ENCODE measurements at places on chromosomes 1 and 21. TPM values are rescaled to one million over a fixed set of nuclear protein-coding genes. Genes with fewer than 3 reads are reported as not detected.

DNA sequence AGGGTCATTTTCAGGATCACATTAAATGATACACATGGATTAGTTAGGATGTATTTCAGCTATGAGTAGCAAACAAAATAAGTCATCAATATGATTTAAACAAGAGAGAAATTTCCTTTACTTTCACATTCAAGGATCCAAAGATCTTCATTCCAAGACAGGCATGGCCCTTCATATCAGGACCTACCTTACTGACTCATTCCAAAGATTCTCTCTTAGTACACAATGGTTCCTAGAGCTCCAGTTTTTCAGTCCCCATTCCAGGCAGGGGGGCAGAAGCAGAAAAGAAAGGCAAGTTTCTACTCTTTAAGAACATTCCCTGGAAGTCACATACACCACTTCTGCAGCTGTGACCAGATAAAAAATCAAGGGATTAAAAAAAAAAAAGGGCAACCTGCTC is 23.7 kb downstream of the RGS2 start:
- peaks cover 29% of the 10 kb centered on the region for H3K4me1 ChIP-seq
- H3K27me3 ChIP-seq: no peaks in the 10 kb centered on the region
- no peak for DNase-seq
- no peak overlapping the region for H3K4me3 ChIP-seq

Gene KIF26B
- 0.41 TPM for polyA plus RNA-seq

DNA sequence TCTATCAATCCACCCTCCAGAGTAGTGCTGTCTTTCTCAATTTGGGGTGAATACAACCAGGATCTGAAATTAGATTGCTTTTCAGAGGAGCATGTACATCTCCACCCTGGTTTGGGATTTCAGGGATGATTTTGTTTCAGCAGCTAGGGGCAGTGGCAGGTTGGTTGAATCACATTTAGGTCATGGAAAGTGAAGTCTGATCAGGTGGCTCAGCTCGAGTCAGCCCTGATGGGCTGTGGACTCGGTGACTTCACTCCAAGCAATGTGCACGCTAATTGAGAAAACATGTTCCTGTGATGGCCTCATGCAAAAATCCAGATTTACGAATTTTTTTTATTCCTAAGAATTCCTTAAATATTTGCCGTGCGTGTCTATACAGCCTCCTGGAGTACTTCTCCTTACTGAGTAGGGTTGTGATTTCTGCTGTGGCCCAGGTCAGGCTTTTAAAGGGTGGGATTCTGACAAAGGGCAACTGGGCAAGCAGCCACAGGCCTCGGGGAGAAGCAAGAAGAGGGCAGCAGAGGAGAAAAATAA is 7.5 kb downstream of the NGF start:
- no peak for DNase-seq
- peaks cover 18% of the 10 kb centered on the region for H3K4me1 ChIP-seq
- no peak overlapping the region for H3K27ac ChIP-seq

DNA sequence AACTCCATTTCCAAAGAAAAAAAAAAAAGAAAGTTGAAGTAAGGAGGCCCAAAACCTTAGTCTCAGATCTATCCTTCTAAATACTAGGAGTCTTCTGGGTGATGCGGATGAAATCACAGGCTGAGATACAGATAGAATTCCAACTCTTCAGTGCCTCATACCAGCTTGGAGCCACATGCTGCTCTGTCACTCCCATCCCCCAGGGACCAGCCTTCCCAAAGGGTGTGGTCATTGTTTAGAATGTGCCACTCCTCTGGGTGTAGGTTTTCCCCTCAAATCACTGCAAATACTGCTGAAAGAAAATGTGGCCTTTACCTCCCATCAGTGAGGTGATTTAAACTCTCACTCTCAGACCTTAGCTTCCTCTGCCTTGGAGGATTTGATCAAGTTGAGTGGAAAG is 112.9 kb downstream of the CDC7 start:
- no peaks in the 10 kb centered on the region for H3K36me3 ChIP-seq
- H3K27ac ChIP-seq: no peak overlapping the region
- H3K4me3 ChIP-seq: no peak overlapping the region

Gene PRMT6
- polyA plus RNA-seq: 13.4 TPM

Gene FLVCR1
- polyA plus RNA-seq: 2.1 TPM

GRCh38 chr1:247385283-247385682 is 30.7 kb upstream of the NLRP3 start:
- H3K27ac ChIP-seq: no peak overlapping the region
- no peak overlapping the region for H3K4me3 ChIP-seq
- no peaks in the 10 kb centered on the region for H3K27me3 ChIP-seq
- no peaks in the 10 kb centered on the region for H3K36me3 ChIP-seq
- no peak for DNase-seq

Gene TRIM67
- under 0.01 TPM for polyA plus RNA-seq

GRCh38 chr1:116711263-116711840 is 42.9 kb upstream of the CD2 start:
- no peak overlapping the region for H3K4me3 ChIP-seq
- H3K4me1 ChIP-seq: no peaks in the 10 kb centered on the region
- H3K27ac ChIP-seq: no peak overlapping the region
- no peaks in the 10 kb centered on the region for H3K36me3 ChIP-seq

Gene GPR37L1
- 0.92 TPM for polyA plus RNA-seq

DNA sequence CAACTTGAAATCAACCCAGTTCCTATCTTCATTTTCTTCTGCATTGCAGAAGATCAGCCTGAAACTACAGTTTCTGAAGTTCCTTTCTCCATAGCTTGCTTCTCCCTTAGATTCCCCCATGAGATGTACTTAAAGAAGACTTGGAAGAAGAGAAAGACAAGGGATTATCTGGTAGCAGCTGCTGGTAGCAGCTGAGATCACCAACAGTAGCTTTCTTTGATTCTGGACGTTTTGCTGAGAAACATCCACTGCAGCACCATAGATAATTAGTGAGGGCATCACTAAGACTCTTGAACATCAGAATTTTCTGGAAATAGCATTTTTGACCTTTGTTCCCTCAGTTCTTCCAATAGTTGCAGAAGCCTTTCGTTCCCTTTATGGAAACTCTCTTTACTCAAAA is 465 bp upstream of the CFHR3 start:
- no peak for DNase-seq
- no peaks in the 10 kb centered on the region for H3K4me1 ChIP-seq
- no peaks in the 10 kb centered on the region for H3K27me3 ChIP-seq
- H3K36me3 ChIP-seq: no peaks in the 10 kb centered on the region
- H3K4me3 ChIP-seq: no peak overlapping the region

DNA sequence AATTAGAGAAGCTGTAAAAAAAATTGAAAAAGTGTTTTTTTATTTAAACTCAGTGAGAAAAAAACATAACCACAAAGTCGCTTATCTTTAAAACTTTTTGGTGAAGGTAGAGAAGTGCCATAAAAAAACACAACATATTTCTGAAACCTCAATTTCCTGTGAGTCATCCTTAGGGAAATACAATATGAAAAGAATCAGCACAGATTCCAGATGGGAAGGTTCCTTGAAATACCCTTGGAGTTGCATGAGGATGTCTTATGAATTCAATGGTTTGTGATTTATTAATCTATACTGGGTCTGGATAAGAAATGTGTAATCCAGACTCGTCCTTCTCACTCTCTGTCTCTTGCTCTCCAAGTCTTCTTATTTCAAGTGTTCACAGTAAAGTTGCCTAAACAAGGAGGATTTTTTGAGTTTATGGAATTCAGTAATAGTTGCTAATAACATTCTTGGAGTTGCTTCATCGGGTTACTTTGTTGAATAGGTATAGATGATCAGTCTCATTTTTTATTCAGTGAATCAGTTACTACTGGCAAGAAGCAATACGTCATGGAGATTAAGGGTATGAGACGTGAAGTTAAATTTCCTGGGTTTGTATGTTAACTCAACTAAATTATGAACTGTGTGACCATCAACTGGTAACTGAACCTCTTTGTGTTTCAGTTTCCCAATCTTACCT is 191.4 kb downstream of the KCNK2 start:
- H3K4me3 ChIP-seq: no peak overlapping the region
- DNase-seq: no peak

- no peak overlapping the region for H3K4me3 ChIP-seq
- H3K27ac ChIP-seq: no peak overlapping the region
- no peak for DNase-seq
- H3K27me3 ChIP-seq: no peaks in the 10 kb centered on the region
- no peaks in the 10 kb centered on the region for H3K4me1 ChIP-seq
Measured at GRCh38 chr1:242731446-242731845, 206.9 kb upstream of the PLD5 start.

Gene SLC22A15
- polyA plus RNA-seq: 1.2 TPM

Gene LIPI
- polyA plus RNA-seq: not detected

DNA sequence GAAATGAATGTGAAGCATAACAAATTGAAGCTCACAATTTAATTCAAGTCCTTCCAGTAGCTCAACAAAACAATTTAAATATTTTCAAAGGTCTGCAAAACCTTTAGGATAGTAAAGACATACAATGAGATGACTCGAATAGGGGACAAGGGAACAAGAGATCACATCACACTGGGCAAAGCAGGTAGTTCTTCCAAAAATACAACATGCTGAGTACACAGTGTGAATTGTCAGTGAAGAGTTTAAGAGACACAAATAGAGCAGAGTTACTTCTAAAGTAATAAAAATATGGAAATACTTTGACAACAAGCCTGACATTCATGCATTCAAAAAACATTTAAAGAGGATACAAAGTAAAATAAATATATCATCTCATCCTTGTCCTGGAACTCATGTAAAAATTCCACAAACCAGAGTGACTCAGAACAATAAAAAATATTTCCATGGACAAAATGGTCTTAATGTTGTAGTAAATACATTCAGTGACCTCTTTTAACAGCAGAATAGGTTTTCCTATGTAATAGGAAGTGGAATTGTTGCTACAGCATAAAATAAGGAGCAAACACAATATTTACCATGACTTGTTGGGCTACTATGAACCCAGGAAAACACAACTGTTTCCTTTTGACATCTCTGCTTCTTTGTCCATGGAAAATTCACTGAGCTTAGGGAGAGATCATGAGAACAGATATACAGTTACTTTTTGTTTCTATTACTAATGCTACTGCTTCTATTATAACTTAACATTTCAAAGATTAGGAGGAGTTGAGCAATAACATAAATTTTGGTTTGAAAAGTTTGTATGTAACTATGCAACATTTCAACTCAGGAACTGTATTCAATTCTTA is 83.7 kb upstream of the BCL10 start:
- no peaks in the 10 kb centered on the region for H3K36me3 ChIP-seq
- H3K4me3 ChIP-seq: no peak overlapping the region
- no peak for DNase-seq
- H3K4me1 ChIP-seq: peaks cover 8% of the 10 kb centered on the region
- H3K27ac ChIP-seq: peak overlapping the region; percentile 53

- H3K27ac ChIP-seq: peak overlapping the region; percentile 91
- H3K27me3 ChIP-seq: no peaks in the 10 kb centered on the region
- H3K36me3 ChIP-seq: no peaks in the 10 kb centered on the region
- H3K4me3 ChIP-seq: peak overlapping the region; percentile 56
Measured at GRCh38 chr1:31705080-31705866, 1.5 kb upstream of the COL16A1 start.

GRCh38 chr1:53430261-53430660 is 28.9 kb upstream of the DMRTB1 start:
- no peaks in the 10 kb centered on the region for H3K36me3 ChIP-seq
- no peaks in the 10 kb centered on the region for H3K4me1 ChIP-seq
- H3K4me3 ChIP-seq: no peak overlapping the region

DNA sequence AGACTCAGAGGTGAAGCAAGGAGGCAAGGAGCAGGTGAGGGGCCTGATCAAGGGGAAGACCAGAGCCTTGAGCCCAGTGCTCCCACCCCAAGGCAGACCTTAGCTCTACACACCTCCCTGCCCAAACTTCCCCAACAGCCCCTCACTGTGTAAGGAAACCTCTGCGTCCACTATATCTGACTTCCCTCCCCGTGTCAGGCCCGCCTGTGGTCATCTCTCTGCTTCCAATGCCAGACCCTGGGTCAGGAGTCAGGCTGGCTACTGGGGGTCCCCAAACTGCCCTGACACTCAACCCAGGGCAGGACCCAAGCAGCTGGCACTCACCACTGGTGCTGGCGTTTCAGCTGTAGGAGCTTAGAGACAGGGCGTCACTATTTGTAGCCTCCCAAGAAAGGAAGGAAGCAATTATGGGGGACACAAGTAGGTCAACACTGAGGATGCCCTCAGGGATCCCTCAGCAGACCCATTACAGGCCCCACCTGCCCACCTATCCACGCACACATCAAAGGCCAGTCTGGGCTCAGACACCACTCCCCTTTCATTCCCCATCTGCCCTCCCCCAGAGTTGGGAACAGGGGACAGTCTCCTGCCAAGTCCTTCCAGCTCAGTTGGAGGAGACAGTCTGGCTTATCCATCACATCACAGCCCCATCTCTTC is 811 bp upstream of the S100A3 start:
- DNase-seq: no peak
- H3K27me3 ChIP-seq: no peaks in the 10 kb centered on the region
- H3K27ac ChIP-seq: peak overlapping the region; percentile 90
- H3K36me3 ChIP-seq: no peaks in the 10 kb centered on the region

- no peak within 1 kb of the TSS for H3K4me3 ChIP-seq
- H3K4me1 ChIP-seq: peaks cover 21% of the 10 kb centered on the region
- peak within 1 kb of the TSS; percentile 1 for H3K27ac ChIP-seq
- DNase-seq: no peak
Measured at GRCh38 chr1:183652547-183653461, at the start of gene APOBEC4. APOBEC4 (minus strand) TSS chr1:183653316; CDS start chr1:183648781, 4,535 bp downstream.

DNA sequence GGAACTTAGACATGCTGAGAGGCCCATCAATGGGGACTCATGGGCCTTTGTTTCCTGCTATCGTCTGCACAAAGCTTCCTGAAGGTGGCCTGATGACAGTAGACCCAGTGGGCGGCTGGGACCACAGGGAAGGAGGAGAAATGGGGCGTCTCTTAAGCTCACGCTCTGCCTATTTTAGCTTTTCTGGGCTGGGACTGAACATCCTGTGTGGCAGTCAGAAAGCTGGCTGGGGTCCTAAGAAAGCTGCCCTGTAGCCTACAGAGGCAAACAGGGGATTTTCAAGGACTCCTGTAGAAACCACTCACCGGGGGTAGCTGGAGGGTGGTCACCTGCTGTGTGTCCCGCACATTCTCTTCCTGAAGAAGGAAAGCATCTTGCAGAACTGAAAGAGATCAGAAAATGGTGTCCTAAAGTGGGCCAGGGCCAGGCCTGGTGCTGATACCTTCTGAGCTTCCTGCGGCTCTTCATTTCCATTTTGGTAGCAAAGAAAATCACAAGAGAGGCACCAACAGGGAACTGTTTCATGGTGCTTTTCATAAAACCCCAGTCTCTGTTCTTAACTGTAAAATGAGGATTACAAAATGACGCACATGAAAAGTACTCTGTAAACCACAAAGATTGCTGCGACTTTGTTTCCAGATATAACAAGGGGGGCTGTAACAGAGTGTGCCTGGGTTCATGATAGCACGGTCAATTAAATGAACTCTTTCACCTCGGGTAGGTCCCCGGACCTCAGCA is 8.6 kb downstream of the ZNF496 start:
- H3K4me1 ChIP-seq: no peaks in the 10 kb centered on the region
- DNase-seq: no peak
- H3K36me3 ChIP-seq: peaks cover 27% of the 10 kb centered on the region
- no peak overlapping the region for H3K27ac ChIP-seq

Gene OR2L8
- not detected for polyA plus RNA-seq

DNA sequence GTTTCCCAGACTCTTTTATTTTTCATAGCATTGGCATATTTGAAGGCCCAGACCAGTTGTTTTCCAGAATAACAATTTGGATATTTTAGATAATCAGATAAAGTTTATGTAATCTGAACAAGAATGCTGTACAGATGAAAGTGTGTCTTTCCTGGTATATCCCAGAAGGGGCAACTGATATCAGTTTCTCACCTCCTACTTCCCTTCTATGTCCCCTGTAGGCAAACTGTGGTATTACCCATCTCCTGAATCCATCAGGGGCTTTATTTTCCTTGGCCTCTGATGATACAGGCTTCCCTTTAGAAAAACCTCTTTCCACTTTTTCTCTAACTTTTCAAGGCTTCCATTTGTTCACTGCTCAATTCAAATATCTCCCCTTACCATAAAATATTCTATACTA is 87.5 kb upstream of the RGS1 start:
- H3K36me3 ChIP-seq: no peaks in the 10 kb centered on the region
- H3K4me3 ChIP-seq: no peak overlapping the region
- peaks cover 56% of the 10 kb centered on the region for H3K4me1 ChIP-seq
- H3K27me3 ChIP-seq: no peaks in the 10 kb centered on the region

Measured in sigmoid colon (tissue), 7 donors.